ENCODE measurements at places on chromosomes 1 and 21. TPM values are rescaled to one million over a fixed set of nuclear protein-coding genes. Genes with fewer than 3 reads are reported as not detected.

KCNJ10 gene
- not detected for total RNA-seq

LCE3C gene
- total RNA-seq = not detected

KCNJ9 gene
- not detected for total RNA-seq

ALX3 gene
- not detected for total RNA-seq

GRCh38 chr1:33133478-33134105, 48.3 kb downstream of the TRIM62 start:
- DNase-seq = no peak

GRCh38 chr1:206651014-206651413, 15.7 kb downstream of the DYRK3 start:
- no peak for DNase-seq

GRCh38 chr1:41850029-41850428, 68.7 kb downstream of the HIVEP3 start:
- peak; percentile 52 for DNase-seq

DNA sequence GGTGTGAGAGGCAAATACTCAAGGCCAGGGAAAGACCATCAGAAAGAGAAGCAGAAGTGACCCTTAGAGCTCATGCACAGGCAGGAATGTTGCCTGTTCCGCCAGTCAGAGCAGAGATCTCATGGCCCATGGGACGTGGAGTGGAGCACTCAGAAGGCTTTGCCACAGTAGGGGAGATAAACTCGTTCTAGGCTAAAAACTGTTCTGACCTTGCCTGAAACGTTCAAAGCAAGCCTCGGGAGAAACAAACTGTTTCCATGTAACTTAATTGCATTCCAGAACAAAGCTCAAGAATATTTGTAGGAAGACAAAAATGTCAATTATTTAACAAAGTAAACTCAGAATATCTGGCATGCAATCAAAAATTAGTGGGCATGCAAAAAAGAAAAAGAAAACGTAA, 20.7 kb upstream of the SLC19A1 start:
- no peak for DNase-seq

DNA sequence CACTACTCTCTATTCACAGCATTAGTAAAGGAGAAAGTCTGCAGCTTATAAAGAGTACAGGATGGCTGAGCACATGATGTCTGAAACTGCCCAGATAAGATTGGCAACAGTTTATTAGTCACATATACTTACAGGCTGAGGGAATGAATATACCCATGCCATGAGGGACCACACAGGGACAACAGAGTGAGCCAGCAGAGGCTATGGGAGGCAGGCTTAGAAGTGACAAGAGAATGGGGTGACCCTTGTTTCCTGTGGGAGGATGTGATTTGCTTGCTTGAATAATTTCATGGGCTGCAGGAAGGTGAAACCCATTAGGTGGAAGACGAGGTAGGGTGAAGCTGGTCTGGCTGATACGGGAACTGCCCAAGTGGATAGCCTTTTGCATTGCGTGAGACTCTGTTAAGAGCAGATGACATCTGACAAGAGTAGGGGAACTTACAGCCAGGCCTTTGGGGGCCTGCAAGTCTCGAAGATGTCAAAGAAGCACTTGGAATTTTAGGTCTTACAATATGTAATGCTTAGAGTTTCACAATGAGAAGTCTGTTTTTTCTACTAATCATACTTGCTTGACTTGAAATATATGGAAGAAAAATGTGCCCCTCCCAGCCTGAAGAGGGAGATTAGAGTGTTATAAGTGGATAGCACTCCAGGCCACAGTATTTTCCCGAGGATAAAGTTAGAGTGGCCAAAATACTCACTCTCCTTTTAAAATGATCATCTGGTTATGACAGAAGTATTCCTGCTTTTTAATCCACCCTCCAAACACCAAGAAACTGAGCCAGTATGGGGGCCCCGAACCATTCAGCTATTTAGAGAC, 34.6 kb upstream of the TNFSF4 start:
- no peak for DNase-seq

- DNase-seq = no peak
Observed at GRCh38 chr1:168343566-168343965, 62.9 kb downstream of the TBX19 start.

- no peak for DNase-seq
Observed at GRCh38 chr1:217626321-217626720, 4.6 kb downstream of the GPATCH2 start.

GRCh38 chr1:245678860-245679411, 524.2 kb downstream of the KIF26B start:
- DNase-seq = no peak

Data from HT1080 (cell line).